T-helper 2 cell (primary cell): ENCODE measurements at places on chromosomes 3 and 15.
A peak's percentile ranks its signal among the peaks of the same experiment; 100 is the strongest.

DNA sequence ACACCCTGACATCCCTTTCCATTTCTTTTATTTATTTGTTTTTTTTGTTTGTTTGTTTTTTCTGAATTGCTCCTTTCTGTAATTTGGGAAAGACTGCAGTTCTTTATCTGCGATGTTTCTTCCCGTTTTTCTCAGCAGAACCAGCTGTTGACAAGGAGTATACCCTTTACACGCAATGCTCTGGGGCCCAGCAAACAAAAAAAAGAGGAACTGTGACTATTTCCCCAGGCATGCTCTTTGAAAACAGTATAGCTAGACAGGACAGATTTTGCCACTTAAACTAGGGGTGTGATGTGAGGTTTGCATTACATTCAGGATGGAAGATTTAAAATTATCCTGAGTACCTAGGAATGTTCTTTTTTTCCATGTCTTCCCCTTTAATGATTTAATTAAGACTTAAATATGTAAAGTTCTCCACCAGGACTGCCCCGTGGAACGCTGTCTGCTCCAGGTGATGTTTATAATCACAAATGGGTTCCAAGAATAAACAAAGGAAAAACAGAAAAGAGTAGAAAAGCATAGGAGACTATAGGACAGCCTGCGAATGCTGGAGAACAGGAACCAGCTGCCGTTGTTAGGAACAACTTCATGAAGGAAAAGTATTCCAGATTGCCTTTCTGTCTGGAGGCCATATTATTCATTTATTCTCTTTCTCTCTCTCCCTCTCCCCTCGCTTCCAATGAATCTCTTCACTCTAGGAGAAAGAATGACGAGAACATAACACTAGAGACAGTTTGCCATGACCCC, 43.3 kb downstream of the TGFBR2 start:
- no peak for DNase-seq

DNA sequence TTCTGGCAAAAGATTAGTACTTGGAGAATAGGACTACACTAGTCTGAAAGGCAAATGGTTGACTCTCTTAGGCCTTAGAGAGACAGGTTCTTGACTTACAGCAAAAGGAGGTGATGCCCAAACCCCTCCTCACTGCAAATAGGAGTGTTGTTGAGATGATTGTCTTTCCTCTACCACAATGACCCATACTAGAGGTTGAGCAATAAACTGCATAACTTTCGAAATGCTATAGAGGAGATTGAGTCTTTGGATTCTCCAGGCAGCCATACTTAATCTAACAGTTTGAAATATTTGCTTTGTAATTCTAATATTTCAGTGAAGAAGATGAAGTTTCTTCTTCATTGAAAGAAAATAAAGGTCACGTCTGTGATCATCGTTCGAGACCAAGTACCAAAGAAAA, 498.5 kb upstream of the GBE1 start:
- no peak for DNase-seq

DNA sequence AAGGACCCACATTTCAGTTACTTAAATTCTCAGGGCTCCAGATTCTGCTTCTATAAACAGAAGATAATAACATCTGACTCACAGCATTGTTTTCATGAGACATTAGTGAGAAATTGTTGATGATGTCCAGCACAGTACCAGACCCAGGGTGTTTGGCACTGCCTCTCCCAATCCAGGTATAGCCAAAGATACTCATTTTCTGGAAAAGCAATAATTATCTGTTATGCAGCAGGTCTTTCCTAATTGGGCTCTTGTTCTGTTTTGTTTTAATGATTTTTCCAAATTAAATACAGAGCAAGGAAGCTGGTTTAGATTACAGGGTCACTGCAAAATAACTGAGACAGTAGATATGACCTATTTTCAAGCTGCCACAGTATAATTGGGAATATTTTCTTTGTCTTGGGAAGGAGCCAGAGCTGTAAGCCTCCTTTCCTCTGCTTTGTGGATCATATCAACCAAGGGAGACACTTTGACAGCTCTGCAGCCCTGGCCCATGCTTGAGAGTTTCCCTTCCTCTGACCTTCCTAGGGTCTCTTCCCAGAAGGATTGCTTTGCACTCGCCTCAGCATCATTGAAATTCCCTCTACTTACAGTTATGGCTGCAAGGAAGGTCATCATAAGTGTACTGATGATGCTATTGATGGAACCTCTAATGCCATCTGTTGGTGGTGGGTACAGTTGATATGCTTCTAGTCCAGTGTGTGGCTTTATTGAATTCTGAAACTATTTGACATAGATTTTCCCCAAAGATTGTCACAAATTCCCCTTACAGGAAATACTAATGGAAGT, 522.4 kb upstream of the ADAMTS9 start:
- DNase-seq: no peak

DNA sequence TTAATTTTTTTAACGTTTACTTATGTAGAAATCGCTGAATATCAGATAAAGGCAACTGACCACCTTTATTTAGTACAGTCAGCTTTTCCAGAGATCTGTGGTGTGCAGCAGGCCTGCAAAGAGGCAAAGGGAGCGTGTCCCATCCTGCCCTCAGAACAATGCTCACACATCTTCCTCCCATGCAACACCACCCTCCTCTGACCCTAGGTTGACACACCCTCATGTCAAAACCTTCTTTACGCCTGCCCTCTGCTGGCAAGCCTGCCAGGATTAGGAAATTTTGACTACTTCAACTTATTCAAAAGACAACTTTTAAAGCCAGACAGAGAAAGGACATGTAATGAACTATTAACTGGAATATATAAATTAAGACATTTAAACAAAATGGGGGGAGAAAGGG, 513.7 kb downstream of the FOXP1 start:
- peak; percentile 47 for DNase-seq

DNA sequence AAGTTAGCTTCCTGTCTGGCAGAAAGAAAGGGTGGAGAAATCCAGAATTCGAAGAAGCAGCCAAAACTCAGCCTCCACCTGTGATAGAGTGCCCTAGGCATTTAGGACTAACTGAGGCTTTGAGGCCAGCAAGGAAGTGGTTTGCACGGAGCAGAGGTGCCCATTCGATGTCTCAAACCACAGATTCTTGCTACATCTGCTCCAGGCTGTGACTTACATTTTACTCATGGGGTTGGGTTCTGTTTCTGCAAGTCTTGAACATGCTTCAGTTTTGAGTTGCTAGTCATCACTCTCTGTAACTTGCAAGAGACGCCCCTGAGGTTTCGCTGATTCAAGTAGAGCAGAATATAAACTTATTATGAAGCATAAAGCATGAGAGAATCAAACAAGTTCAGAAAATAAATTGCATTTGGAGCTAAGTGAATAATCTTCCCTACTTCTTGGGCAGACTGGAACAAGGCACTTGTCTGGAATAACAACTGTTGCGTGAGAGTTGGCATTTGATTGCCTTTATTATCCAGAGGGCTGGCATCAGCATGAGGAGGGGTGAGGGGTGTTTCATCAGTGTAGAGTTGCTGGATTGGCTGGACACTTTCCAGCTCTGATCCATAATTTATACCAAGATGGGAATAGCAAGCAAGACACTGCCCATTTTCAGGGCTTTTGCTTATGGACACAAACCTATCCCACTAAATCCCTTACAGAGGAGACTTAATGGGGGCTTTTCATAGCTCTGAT, 256.5 kb downstream of the AGBL1 start:
- DNase-seq: no peak

- no peak for DNase-seq
Measured at GRCh38 chr3:31268868-31269267, 263.9 kb upstream of the STT3B start.
